ENCODE measurements at places on chromosomes 11 and 22.

DNA sequence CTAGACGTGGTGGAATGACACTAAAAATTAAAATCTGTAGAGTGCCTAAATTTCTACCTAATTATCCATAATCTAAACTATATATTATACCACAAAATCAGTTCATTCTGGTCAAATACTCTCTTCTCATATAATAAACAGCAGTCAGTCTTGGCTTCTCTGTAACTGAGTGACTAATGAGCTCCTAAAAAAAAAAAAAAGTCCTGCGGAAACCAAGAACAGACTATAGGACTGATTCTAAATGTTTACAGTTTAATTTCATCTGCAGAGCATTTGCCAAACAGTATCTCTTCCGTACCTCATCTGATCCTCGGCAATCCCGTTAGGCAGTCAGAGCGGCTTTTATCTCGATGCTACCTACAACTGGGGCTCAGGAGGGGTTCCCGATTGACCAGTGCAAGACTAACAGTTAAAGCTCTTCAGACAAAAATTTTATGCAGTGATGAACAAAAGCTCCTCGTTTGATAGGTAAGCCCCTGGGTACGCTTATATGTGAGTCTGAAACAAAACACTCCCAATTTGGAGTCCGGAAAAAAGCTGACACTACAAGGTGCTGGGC lies 686 bp downstream of the KIF18A start:
- DNase-seq = peak; percentile 37

DNA sequence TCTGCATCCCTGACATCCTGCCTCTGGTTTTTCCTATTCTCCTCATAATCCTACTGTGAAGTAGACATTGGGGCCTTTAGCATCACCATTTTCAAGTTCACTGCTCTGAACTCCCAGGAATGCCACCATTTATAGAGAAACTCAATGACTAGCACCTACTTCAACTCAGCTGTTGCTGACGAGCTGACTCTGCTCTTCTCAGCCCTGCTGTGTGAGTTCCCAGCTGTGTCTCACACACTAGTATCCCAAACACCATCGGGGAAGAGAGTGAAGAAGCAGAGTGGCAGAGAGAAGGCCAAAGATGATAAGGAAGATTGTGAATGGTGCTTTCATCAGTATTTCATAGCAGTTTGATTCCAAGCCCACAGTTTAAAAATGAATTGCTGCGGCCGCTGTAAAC lies 71.9 kb downstream of the PLEKHA7 start:
- no peak for DNase-seq

GRCh38 chr11:86202013-86202336 lies 42.6 kb upstream of the EED start:
- DNase-seq = no peak

DNA sequence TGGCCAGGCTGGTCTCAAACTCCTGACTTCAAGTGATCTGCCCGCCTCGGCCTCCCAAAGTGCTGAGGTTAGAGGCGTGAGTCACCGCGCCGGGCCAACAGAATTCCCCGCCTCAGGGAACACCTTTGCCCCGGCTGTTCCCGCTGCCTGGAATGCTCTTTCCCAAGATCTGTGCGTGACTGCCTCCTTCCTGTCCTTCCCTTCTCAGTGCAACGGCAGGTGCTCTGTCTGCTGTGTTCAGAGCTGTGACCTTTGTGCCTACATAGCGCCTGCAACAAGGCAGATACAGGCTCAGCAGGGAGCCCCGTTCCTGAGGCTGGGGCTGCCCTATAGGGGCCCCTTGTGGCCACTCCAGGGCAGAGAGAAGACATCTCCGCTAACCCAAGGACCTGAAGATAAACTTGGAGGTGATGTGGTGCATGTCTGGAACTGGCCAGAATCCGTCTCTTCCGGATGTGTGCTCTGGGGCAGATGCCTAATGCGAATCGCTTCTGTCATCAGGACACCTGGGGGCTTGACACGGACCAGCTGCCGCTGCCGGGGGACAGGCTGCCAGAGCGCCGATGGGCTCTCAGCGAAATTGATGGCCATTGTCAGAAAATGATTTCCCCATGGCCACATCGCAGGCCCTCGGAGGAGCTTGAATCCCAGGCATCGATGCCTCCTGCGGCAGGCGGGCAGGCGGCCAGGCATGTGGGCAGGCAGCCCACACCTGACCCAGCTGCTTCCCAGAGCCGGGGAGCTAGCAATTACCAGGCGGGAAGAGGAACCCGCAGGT lies 43.5 kb upstream of the TCF20 start:
- peak; percentile 67 for DNase-seq

DNA sequence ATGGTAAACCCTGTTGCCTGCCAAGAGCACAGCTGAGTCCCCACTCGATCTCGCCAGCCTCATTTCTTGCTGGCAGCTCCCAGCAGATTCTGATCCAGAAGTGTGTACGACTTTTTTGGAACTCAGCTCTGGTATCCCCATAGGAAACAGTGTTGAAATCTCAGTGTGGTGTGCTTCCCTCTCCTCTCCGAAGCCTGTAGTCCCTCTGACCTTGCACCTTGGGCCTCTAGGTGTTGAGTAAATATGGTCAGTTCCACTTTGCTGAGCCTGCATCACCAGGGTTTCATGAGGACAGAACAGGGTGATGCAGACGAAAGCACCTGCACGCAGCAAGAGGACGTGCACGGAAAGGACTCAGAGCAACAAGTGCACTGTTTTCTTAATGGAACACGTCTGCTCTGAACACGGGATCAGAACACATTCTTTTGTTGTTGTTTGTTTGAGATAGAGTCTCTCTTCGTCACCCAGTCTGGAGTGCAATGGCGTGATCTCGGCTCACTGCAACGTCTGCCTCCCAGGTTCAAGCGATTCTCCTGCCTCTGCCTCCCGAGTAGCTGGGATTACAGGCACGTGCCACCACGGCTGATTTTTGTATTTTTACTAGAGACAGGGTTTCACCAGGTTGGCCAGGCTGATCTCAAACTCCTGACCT lies 3.8 kb upstream of the CPT1A start:
- no peak for DNase-seq

DNA sequence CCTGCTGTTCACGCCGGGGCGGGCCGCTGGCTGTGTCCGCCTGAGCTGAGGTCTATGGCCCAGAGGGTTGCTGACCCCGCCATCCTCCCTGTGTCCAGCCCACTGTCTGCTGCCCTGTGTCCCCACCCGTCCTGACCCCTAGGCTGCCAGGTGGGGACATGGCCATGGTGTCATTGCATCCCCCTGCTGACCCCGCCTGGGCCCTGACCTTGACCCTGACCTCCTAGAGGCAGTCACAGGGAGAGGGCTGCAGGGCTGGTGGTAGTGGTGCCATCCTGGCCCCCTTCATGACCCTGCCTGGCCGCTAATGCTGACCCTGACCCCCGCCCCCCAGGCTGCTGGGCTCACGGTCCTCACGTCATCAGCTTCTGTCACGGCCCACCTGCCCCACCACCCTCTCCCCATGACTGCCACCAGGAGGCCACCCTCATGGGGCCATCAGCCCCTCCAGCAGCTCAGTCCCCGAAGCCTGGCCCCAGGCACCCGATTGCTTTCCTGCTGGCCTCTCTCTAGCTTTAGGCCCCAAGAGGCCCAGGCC lies 285.9 kb downstream of the BRD1 start:
- no peak for DNase-seq

DNA sequence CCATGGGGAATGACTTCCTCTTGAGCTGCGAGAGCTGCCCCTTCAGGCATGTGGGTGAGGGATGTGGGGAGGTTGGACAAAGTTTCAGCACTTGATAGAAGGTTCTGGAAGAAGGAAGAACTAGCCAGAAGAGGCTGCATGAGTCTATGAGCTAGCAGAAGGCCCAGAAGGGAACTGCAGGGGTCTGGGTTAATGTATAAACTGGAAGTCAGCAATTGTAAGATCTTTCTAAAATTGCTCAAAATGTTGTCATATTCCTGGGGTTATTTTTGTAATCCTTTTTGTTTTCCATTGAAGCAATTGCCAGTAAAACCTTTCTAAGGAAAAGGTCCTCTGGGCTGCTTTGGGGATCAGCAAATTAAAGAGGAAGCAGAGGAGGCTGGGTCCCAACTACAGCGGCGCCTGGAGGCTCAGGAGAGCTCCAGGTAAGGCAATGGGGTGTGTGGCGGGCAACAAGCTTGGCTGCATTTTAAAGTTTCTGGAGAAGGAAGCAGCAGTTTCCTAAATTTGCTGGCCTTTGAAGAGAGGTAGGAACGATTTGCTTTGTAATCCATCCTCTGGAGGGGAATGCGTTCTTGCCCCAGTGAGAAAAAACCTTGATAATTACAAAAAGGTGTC lies 29.2 kb downstream of the ADAMTS15 start:
- peak; percentile 12 for DNase-seq

GRCh38 chr22:32522237-32522636 lies 47.6 kb downstream of the FBXO7 start:
- DNase-seq = no peak

DNA sequence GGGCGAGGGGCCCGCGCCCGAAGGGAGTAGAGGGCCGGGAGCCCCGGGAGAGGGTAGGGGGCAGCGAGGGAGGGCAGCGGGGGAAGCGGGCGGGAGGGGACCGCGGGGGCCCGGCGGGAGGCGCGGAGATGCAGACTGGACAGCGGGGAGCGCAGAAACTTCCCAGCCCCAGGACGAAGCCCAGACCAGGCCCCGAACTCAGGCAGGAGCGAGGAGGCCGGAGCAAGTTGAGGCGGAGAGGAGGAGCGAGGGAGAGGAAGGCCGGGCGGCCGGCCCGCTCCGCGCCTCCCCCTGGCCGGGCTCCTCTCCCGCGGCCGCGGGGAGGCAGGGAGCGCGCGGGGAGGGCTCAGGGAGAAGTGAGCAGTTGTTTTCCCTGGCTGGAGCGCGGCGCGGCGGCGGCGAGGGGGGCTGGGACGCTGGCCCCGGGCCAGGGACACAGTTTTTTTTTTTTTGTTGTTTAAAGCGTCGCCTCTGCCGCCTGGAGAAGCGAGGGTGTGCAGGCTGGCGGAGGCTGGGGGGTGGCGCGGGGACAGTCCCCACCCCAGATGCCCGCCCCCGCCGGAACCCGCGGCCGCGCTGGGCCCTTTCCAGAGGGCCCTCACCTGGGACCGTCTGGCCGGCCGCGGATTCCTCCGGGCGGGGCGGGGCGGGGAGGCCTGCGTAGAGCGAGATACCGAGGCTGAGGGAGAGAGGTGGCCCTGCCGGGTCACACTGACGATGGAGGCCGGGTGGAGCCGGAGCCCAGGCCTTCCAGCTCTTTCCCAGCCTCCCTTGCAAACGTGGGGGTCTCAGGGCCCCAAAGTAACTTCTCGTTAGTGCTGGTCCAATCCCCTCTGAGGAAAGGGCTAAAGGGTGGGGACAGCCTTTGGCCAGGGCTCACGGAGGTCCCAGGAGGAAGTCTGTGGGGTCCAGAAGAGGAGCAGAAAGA lies at the start of gene LTBP3:
Gene LTBP3, minus strand, starts transcription at position 358 of the 928 bp plus-strand sequence. CDS start 400 bp downstream, outside the sequence.
- DNase-seq = peak; percentile 84

GRCh38 chr11:25970726-25971508 lies 361.0 kb upstream of the ANO3 start:
- no peak for DNase-seq

DNA sequence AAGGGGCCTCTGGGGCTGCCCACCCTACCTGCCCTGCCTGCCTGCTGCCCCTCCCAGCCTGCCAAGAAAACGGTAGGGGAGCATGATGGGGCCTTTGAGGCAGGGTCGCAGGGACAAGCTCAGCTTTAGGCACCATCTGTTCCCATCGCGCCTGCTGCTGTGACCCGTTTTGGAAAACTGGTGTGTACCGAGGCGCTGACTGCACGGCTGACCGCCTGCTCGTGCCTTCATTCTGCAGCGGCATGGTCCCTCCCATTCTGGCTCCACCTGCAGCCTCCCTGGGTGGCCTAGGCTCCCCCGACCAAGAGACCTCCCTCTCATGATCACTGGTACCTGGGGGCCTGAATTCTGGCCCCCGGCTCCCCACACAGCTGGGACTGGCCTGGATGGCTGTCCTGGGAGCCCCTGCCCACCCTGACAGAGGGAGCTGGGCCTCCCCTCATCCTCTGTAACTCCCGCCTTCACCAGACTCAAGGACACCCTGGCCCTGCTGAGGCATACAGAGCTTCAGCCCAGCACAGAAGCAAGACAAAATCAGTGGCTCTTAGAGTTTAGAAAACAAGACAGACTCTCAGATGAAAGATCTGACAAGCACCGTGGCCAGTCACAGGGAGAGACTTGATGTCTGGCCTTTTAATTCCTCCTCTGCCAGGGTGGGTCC lies 6.5 kb upstream of the MYRF start:
- DNase-seq = no peak

Measured in myocyte (in vitro differentiated cells).